Dermis blood vessel endothelial cell (primary cell): ENCODE measurements at places on chromosomes 11 and 22. TPM values are rescaled to one million over a fixed set of nuclear protein-coding genes. Genes with fewer than 3 reads are reported as not detected.

GRCh38 chr11:46903846-46904245 lies 14.5 kb downstream of the LRP4 start:
- no peak for DNase-seq

- peak; percentile 69 for DNase-seq
These were observed 72.0 kb downstream of the SLC5A12 start for GRCh38 chr11:26649884-26650283.

DNA sequence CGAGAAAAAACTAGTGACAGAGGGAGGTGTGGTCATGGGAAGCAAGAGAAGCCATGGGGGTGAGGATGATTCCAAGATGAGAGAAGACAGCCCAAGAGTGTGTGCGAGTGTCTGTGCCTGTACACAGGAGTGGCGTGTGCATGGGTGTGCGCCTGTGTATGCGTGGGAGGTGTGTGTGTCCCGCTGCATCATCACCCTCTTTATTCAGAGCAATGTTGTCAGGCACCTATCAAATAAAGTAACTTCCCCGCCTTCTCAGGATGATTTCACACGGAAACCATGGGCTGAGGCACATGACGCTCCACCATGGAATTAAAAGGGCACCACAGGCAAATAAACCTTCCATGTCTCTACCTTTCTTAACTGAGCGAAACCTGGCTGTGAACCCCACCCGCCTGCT lies 24.6 kb downstream of the MS4A10 start:
- no peak for DNase-seq

- no peak for DNase-seq
These were observed 137.5 kb upstream of the SYT13 start for GRCh38 chr11:45423475-45424120.

DNA sequence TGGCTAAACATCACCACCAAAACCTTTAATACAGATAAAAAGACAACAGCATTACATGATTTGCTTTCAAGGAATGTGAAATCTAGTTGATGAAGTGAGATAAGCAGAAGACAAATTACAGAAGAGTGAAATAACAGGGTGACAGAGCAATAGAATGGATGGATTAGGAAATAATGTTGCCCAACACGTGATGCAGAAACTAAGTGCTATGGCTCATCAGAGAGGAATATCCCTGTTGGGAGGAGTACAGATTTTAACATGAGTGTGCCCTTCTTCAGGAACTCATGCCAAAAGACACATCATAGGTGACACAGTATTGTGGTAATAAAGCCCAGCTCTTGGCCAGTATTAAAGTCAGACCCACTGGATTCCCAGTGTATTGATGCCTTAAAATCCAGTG lies 176.6 kb upstream of the RAG2 start:
- DNase-seq = no peak

The CYP2D6 gene
- 0.09 and 0.68 TPM in 2 replicates for total RNA-seq
